ENCODE measurements at places on chromosomes 12 and 14.

DNA sequence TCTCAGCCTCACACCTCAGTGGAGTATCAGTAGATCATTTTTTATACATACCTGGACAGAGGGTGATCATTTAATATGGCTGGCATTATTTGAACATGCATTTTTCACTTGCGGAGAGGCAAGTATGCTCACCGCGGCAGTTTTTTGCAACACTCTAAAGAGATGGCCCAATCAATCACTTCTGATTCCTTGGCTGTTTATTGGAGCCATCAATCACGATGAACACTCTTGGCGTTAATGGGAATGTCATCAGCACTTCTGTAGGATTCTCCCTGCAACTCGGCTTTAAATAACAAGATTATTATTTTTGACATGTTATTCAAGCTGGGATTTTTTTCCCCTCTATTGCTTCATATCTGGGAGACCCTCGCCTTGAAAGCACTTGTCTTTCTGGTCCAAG lies 46.9 kb upstream of the SLC24A4 start:
- no peak for DNase-seq

DNA sequence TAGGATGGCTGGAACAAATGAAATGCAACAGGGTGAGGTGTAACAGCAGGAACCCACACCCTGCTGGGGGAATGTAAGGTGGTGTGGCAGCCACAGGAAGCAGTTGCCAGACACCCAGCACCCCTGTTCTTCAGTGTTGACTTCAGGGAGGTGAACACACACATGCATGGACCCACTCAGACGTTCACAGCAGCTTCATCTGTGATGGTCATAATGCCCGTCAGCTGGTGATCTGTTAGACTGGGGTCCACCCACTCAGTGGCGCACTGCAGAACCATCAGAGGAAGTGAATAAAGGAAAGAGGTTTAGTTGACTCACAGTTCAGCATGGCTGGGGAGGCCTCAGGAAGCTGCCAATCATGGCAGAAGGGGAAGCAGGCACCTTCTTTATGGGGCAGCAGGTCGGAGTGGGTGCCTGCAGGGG lies 22.7 kb upstream of the TEX22 start:
- DNase-seq: peak; percentile 62

- DNase-seq: no peak
Observed at GRCh38 chr12:76470028-76470939, 89.3 kb downstream of the OSBPL8 start.

- no peak for DNase-seq
Observed at GRCh38 chr14:83780321-83780720, 1749.6 kb upstream of the FLRT2 start.

DNA sequence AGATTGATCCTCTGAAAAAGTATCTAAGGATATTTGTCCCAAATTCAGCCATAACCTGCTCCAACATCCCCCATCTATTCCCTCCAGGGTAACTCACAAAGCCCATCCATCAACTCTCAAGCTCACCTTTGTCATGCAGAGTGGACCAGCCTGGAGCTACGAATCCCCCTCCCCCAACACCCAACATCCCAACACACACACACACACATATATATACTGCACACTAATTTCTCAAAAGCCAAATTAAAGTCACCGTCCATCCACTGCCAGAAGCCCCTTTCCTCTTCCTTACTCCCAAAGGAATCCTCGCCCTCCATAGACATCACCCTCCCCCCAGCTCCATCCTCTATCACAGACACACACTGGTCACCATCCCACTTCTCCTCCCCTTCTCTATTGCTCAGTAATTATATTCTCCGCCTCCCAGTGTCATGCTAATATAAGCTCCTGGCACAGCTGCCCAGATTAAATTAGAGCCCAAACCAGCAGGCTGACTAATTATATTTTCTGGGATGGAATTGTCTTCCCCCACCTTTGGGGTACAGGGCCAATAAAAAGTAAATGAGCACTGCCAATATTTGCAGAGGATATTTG lies 13.5 kb upstream of the TESPA1 start:
- no peak for DNase-seq

DNA sequence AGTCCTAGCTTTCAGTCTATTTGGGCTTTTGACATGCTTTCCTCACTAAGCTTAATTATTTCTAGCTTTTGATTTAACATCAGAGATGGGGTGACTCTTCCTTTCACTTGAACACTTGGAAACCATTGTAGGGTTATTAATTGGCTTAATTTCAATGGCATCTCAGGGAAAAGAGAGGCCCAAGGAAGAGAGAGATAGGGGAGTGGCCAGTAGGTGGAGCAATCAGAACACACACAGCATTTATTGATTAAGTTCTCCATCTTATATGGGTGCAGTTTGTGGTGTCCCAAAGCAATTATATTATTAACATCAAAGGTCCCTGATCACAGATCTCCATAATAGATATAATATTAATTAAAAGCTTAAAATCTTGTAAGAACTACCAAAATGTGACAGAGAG lies 1466.1 kb upstream of the SEL1L start:
- DNase-seq: no peak

DNA sequence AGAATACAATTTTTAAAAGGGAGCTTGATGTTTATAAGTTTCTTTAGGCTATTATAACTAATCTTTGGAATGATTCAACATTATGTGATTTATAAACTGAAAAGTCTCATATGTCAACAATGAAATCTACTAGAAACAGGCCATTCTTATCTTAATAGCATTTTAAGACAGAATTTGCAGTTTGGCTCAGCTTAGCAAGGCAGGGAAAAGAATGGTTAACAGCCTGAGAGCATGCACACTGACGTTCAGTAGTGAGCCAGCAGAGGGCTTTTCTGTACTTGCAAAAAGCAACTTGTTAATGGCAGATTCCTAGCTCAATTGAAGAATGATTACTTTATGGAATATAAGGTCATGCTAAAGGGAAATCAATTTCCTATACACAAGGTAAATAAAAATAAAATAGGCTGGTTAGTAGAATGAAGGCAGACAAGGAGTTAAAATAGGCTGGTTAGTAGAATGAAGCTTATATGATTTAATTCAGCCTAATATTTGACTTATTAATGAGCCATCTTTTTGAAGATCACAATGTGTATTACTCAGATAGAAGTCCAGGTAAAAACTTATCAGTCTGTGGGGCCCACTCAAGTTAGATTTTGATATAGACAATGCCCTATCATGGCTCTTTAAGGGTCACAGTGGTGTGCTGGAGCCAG lies 95.9 kb downstream of the OTOGL start:
- DNase-seq: no peak

GRCh38 chr12:22656376-22656775 lies 31.4 kb downstream of the ETNK1 start:
- no peak for DNase-seq

GRCh38 chr14:57897144-57897748 lies 31.4 kb upstream of the SLC35F4 start:
- DNase-seq: no peak

DNA sequence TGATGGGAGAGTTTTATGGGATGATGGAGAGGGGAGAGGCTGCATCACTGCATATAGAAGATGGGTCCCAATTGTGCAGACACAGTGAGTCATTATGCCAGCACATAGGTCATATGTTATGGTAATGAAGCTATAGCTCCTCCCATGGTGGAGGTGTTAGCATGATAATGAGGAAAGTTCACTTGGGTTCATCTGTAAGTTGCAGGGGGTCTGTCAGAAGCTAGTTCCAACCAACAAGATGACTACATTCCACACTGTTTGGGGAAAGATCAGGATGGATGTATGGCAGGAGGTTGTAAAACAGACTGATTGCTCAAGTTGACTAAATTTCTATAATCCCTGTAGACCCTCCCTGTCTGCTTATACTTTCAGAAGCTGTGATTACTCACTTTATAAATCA lies 561.3 kb downstream of the C12orf50 start:
- no peak for DNase-seq

DNA sequence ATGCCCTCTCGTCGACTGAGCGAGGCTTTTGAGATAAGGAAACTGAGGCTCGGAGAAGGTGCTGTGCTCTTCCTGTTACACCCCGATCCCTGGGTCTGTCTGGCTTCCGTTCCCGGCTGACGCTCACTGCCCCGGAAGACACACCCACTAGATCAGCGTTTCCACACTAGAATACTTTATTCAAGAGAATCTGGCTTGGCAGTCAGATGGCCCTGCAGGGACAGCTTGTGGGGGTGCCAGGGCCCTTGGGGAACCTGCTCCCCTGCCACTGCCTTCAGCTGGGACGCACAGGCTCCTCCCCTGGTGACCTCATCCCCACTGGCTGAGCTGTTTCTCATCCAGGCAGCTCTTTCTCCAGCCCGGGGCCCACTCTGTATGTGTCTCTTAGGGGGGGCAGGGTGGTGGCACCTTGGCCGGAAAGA lies 13.7 kb downstream of the PGF start:
- DNase-seq: peak; percentile 71

DNA sequence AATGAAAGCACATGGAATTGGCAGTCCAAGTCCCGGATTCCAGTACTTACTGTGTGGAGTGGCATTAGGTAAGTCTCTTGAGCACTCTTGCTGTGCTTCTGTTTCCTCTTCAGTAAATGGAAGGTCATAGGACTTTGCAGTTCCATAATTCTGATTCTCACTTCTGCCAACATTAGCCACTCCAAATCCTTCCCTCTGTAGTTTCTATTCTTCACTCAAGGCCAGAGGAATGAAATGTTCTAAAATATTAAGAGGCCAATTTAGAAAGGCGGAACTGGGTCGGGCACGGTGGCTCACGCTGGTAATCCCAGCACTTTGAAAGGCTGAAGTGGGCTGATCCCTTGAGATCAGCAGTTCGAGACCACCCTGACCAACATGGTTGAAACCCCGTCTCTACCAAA lies 19.8 kb upstream of the SLC5A8 start:
- no peak for DNase-seq

DNA sequence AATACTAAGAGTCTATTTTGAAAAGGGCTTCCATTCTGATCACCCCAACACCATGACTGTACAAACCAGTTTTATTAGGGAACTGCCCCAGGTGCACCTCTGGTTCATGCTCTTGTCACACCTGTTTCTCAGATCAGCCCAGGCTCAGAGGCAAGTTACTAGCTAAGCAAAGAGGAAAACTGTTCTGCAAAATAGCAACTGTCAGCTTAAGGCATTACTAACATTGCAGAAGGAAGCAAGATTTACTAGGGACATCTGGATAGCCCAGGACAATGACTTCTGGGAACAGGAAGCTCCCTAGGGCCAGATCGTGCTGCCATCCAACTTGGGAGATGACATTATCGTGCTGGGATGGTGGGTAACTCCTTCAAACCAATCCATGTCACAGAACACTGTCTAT lies 30.1 kb downstream of the ANAPC7 start:
- DNase-seq: no peak

- no peak for DNase-seq
Observed at GRCh38 chr14:49193332-49194065, 392.7 kb downstream of the RPS29 start.

GRCh38 chr12:9052610-9053009 lies 63.1 kb downstream of the A2M start:
- DNase-seq: no peak

DNA sequence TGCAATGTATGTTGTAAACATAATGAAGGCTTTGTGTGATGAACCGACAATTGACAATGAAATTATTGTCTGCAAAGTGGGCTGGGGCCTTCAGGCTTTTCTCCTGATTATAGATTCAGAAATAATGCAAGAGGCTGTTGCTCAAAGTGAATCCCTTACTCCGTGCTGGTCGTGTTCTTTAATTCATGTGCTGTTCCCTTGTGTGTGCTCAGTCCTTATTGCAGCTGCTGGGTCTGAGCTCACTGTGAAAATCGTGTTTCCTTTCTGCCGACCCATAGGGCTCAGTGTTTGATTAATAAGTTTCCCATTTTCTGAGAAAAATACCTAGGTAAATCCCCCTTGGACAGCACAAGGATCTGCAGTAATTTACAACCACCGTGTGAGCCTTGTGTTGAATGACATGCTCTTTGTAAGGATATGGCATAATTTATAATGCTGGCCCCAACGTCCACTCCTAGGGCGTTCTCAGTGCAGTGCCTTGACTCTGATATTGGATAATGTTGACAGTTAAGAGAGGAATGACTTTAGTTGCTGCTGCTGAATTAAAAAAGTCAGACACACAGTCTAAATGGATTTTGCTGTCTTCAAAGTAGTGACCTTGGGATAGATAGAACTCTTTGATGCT lies 81.6 kb downstream of the RGS6 start:
- DNase-seq: no peak

GRCh38 chr12:46617167-46617566 lies 208.6 kb downstream of the SLC38A4 start:
- DNase-seq: no peak

GRCh38 chr14:22864979-22865378 lies 6.6 kb upstream of the LRP10 start:
- no peak for DNase-seq

- no peak for DNase-seq
Observed at GRCh38 chr12:121198949-121199348, 11.0 kb upstream of the P2RX4 start.

- DNase-seq: no peak
Observed at GRCh38 chr12:105897311-105897725, 241.4 kb downstream of the NUAK1 start.

DNA sequence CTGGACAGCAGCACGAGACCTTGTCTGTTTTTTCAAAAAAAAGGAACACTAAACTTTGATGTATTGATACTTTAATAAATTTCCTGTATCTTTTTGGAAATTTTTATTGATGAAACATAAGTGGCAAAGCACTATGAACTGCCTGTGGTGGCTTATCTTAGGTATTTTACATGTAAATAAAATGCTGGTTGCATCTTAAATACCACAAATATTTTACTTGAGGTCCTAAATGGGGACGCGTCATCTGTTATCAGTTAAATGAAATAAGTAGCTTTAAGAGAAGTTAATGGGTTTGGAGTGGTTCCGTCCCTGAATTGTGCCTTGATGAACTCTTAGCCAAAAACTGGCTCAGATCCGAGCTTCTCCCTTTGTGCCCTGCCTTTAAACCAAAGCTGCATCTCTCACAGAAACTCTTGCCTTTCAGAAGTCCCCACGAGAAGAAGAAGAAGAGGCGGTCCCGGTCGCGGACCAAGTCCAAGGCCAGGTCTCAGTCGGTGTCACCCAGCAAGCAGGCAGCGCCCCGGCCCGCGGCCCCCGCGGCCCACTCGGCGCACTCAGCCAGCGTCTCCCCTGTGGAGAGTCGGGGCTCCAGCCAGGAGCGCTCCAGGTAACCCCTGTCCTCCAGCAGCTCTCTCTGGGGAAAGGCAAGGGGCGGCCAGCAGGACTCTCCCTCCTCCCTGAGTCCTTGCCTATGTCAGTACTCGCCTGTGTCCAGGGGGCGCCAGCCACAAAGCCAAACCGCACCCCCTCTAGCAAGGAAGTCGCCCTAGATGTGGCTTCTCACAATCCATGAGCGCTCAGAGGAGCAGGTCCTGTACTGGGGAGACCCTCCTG lies 31.2 kb upstream of the MMP17 start:
- no peak for DNase-seq

GRCh38 chr14:105530285-105531087 lies 4.1 kb downstream of the TMEM121 start:
- DNase-seq: no peak

DNA sequence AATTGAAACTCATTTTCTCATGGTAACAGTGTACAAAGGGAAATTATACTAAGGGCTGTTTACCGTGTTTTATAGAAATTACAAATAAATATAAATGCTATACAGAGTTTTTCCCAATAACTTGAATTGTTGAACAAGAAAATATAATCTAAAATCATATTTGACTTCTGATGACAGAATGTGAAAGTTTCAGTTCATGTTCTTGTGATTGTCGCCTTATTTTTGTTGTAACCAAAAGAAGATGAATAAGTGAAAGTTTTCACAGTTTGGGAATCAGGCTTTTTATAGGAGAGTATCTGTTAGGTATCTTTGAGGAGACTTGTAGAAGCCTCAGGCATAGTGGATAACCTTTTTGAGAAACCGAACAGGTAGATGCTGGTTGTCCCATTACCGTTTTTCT lies 28.1 kb downstream of the ANO6 start:
- no peak for DNase-seq
